ENCODE measurements at places on chromosomes 12 and 14.

- no peak overlapping the region for H3K27ac ChIP-seq
- H3K4me3 ChIP-seq = no peak overlapping the region
- H3K27me3 ChIP-seq = no peaks in the 10 kb centered on the region
- no peaks in the 10 kb centered on the region for H3K4me1 ChIP-seq
- no peaks in the 10 kb centered on the region for H3K36me3 ChIP-seq
These were observed 39.5 kb downstream of the L2HGDH start for GRCh38 chr14:50272498-50272897.

DNA sequence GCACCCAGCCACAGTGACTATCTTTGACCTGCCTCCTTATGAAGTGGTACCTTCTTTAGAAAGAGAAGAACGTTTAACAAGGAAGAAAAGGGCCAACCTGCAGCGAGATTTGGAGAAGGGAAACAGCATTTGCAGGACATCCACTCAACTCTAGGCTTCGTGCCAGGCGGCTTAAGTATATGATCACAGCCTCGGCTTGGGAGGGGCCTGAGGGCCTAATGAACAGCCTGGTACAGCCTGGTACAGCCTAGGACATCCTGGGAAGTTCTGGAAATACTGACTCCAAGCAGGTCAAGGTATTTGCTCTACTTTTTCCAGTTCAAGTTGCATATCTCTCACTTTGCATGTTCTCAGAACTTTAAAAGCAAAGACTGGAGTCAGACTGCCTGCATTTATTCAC, 16.1 kb downstream of the HCAR2 start:
- H3K4me3 ChIP-seq = no peak overlapping the region
- H3K27ac ChIP-seq = no peak overlapping the region
- H3K36me3 ChIP-seq = no peaks in the 10 kb centered on the region
- H3K27me3 ChIP-seq = no peaks in the 10 kb centered on the region

DNA sequence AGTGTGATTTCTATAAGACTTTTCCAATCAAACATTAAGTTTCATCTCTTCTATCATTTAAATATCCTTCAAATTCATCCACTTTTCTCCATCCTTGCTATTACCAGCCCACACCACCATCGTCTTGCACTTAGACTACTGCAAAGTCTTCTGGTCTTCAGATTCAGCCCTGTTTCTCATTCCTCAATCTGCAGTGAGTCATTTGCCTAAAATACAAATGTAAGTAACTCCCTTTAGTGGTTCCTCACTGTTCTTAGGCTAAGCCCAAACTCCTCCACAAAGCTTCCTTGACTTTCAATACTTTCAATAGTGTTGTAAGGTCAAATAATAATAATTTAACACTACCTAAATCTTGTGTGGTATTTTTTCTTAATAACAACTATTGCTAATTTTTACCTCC, 83.3 kb downstream of the PLEKHG7 start:
- H3K27ac ChIP-seq = no peak overlapping the region
- peak; percentile 56 for DNase-seq
- H3K4me1 ChIP-seq = peaks cover 3% of the 10 kb centered on the region
- H3K36me3 ChIP-seq = peaks cover 12% of the 10 kb centered on the region
- no peak overlapping the region for H3K4me3 ChIP-seq

GRCh38 chr14:61561657-61562276, 133.5 kb upstream of the HIF1A start:
- DNase-seq = peak; percentile 100
- H3K4me3 ChIP-seq = no peak overlapping the region
- H3K27ac ChIP-seq = peak overlapping the region; percentile 99
- no peaks in the 10 kb centered on the region for H3K27me3 ChIP-seq

GRCh38 chr12:45745861-45746277, 16.4 kb downstream of the ARID2 start:
- H3K4me1 ChIP-seq = no peaks in the 10 kb centered on the region
- H3K36me3 ChIP-seq = no peaks in the 10 kb centered on the region
- no peak overlapping the region for H3K4me3 ChIP-seq
- no peak for DNase-seq

- H3K4me3 ChIP-seq = no peak overlapping the region
- H3K36me3 ChIP-seq = no peaks in the 10 kb centered on the region
- H3K27ac ChIP-seq = no peak overlapping the region
- H3K4me1 ChIP-seq = no peaks in the 10 kb centered on the region
- DNase-seq = no peak
These were observed 174.0 kb downstream of the ASCL4 start for GRCh38 chr12:107948391-107948945.

GRCh38 chr12:38152816-38153736, 163.5 kb upstream of the ALG10B start:
- no peak for DNase-seq
- no peaks in the 10 kb centered on the region for H3K4me1 ChIP-seq
- no peaks in the 10 kb centered on the region for H3K27me3 ChIP-seq
- H3K36me3 ChIP-seq = no peaks in the 10 kb centered on the region
- no peak overlapping the region for H3K4me3 ChIP-seq
- H3K27ac ChIP-seq = no peak overlapping the region

DNA sequence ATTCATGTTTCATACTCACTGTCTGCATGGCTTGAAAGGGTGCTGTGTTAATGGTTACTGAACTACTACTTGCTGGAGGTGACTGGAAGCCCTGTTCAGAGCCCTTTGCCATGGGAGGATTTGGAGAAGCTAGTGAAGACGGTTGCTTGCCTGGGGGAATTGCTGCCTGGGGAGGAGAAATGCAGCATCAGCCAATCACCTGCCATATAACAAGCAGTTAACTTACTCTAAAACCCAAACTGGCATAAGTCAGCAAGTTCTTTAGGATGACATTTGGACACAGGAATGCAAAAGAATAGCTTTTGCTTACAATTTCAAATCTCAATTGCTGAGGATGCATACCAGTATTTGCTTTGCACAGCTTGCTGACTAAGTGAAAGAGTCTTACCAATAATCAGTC, 23.4 kb upstream of the IPO8 start:
- peaks cover 3% of the 10 kb centered on the region for H3K4me1 ChIP-seq
- peaks cover 66% of the 10 kb centered on the region for H3K36me3 ChIP-seq
- no peaks in the 10 kb centered on the region for H3K27me3 ChIP-seq
- no peak overlapping the region for H3K4me3 ChIP-seq

DNA sequence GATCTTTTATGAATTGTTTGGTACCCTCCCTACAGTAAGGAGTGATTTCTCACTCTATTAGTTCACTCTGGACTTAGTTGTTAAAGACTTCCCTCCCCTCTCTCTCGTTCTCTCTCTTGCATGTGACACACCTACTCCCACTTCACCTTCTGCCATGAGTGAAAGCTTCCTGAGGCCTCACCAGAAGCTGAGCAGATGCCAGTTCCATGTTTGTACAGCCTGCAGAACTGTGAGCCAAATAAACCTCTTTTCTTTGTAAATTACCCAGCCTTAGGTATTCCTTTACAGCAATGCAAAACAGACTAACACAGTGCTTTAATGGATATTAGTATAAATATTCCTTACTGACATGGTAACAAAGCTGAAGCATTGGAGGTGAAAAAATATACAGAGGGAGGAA, 187.7 kb downstream of the SSPN start:
- H3K4me1 ChIP-seq = no peaks in the 10 kb centered on the region
- no peak for DNase-seq
- H3K36me3 ChIP-seq = no peaks in the 10 kb centered on the region
- no peaks in the 10 kb centered on the region for H3K27me3 ChIP-seq
- no peak overlapping the region for H3K4me3 ChIP-seq

DNA sequence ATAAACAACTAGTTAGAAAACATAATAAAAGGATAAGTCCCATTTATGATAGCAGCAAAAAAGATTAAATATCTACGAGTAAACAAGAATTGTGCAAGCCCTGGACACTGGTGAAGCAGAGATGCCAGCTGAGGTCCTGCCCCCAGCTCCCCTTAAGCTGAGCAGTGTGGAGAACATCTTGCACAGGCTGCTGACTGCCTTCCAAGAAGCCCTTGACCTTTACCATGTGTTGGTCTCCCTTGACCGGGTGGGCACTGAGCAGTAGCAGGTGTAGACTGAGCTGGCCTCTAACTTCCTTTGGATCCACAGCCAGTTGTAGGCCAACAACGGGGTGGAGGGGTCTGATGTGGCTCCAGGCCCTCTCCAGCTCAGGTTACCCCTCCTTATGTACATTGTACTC, 47.7 kb upstream of the PAPLN start:
- no peak overlapping the region for H3K4me3 ChIP-seq
- no peaks in the 10 kb centered on the region for H3K27me3 ChIP-seq
- H3K36me3 ChIP-seq = peaks cover 4% of the 10 kb centered on the region
- no peak overlapping the region for H3K27ac ChIP-seq
- DNase-seq = no peak
- H3K4me1 ChIP-seq = peaks cover 7% of the 10 kb centered on the region

DNA sequence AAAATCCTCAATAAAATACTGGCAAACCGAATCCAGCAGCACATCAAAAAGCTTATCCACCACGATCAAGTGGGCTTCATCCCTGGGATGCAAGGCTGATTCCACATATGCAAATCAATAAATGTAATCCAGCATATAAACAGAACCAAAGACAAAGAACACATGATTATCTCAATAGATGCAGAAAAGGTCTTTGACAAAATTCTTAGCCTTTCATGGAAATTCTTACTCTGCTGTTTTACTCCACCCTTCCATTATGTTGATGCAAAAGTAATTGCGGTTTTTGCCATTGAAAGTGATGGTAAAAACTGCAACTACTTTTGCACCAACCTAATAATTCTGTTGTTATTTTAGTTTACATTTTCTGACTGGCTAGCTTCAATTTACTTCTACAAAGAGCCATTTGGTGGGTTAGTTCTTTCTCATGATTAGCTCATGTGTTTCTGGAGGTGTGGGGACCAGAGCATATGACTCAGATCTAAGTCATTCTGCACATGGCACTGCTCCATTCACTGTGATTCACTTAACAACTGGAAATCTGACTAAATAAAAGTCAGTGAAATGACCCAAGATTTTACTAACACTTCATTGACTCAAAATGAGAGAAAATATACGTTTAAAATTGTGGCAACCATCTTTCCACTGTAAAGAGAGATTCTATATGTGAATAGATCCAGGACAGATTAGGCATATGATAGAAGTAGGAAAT, 99.9 kb downstream of the TMTC3 start:
- peaks cover 17% of the 10 kb centered on the region for H3K4me1 ChIP-seq
- no peak overlapping the region for H3K4me3 ChIP-seq
- DNase-seq = peak; percentile 99
- no peaks in the 10 kb centered on the region for H3K27me3 ChIP-seq

DNA sequence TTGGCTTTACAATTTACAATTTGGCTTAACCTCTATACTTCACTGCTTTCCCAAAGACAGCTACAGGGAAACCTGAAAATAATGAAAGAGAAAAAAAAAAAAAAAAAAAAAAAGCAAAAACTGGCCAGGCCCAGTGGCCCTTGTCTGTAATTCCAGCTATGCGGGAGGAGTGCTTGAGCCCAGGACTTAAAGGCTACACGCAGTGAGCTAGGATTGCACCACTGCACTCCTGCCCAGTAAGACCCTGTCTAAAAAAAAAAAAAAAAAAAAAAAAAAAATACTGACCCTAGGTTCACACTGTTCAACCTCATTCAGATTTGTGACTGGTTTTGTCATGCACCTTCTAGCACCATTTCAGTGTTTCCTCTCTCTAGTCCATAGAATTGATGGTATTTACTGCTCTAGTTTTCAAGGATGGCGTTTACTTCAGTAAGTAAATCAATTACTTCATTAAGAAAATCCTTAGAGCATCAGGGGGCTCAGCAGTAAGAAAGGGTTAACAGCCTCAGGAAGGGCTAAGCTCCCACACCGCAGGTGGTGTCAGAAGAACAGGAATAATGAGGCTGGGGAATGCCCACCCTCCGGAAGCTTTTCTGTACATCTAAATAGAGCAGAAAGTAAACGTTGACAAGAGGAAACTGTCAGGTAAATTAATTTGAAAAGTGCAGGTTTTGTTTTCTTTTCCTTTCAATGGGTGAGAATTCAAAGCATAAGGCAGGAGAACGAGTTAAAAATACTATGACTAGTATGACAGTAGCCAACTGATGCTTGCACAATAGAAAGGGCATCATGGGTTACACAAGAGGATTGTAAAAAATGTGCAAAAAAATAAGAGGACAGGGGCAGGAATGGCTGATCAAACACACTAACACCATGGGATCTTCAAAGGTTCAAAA, 115.0 kb upstream of the MDM1 start:
- no peaks in the 10 kb centered on the region for H3K27me3 ChIP-seq
- no peak for DNase-seq
- no peak overlapping the region for H3K27ac ChIP-seq
- H3K4me3 ChIP-seq = no peak overlapping the region
- H3K36me3 ChIP-seq = no peaks in the 10 kb centered on the region
- peaks cover 10% of the 10 kb centered on the region for H3K4me1 ChIP-seq

DNA sequence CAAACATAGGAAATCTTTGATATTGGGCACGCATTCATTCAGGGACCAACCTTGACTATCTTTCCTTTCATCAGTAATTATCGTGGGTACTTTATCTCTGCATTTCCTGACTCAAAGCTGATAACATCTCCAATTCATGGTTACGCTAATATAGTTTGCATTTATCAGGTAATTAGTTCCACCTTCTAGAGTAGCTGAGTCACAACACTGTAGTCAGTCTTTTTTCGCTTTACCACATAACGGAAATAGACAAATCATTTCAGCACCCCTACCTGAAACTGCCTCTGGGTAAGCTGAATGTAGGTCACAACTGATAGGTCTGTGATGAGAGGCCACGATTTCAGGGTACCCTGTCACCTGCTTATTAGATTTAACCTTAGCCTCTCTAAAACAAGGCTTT, 36.7 kb upstream of the IL22 start:
- H3K4me3 ChIP-seq = no peak overlapping the region
- no peak overlapping the region for H3K27ac ChIP-seq
- no peaks in the 10 kb centered on the region for H3K36me3 ChIP-seq
- no peaks in the 10 kb centered on the region for H3K27me3 ChIP-seq
- no peaks in the 10 kb centered on the region for H3K4me1 ChIP-seq
- DNase-seq = peak; percentile 69

DNA sequence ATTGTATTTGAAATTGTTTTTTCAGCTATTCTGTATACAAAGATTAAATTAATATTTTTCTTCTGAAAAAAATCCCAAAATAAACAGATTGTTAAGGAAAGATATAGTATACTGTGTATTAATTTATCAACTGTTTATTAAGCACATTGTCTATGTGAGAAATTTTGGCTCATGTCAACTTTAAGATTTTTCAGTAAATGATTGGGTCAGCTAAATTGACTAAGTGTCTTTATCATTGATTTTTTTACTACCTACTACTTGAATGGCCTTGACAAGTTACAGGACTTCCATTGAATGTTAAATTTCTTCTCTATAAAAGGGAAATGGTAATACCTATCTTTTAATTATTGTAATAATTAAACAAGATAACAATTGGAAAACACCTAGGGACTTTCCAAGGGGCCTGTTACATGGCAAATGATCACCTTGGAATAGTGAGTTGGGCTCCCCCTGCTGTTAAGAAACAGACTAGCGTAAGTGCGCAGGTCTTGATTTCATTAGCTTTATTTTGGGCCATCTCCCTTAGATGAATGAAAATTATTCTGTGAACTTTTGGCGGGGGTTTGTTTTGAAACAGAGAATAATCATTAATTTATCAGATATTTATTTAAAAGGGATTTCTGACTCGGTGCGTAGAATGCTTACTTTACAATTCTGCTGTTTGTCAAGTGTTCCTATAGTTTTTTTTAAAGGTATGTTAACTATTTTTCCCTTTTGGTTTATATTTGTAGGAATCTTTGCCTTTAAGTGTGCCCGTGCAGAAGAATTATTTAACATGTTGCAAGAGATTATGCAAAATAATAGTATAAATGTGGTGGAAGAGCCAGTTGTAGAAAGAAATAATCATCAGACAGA, 14.5 kb upstream of the CCT2 start:
- H3K36me3 ChIP-seq = peaks cover 30% of the 10 kb centered on the region
- no peaks in the 10 kb centered on the region for H3K27me3 ChIP-seq
- peak; percentile 55 for DNase-seq
- H3K4me1 ChIP-seq = peaks cover 25% of the 10 kb centered on the region
- H3K4me3 ChIP-seq = peak overlapping the region; percentile 30
- peak overlapping the region; percentile 85 for H3K27ac ChIP-seq

- no peaks in the 10 kb centered on the region for H3K27me3 ChIP-seq
- H3K4me1 ChIP-seq = peaks cover 4% of the 10 kb centered on the region
- DNase-seq = no peak
- H3K27ac ChIP-seq = no peak overlapping the region
- no peak overlapping the region for H3K4me3 ChIP-seq
These were observed 8.9 kb downstream of the TOGARAM1 start for GRCh38 chr14:44970907-44971306.

Measured in astrocyte (in vitro differentiated cells and primary cell).